NT2/D1 (cell line): ENCODE measurements at places on chromosomes 2 and 18.

DNA sequence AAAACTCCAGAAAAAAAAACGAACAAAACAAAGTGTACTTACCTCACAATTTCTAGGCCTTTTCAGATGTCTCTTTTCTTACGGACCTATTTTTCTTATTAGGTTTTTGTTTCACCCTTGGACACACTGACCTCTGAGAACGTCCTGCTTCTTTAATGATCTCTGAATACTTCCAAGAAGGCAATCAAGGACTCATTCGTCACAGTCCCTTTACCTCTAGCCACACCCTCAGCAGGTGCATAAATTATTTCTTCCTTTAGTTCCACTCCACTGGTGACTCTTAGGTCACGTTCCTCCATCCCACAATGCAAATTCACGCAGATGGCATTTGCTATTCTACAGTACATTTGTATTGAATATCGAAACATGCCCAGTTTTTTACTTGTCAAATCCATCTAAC, 21.9 kb downstream of the PELI1 start:
- DNase-seq, result no peak

- no peak for DNase-seq
Measured at GRCh38 chr2:166957686-166958085, 69.4 kb downstream of the XIRP2 start.

- no peak for DNase-seq
Measured at GRCh38 chr2:238428866-238429265, 2.1 kb downstream of the ASB1 start.

GRCh38 chr2:20612925-20613916, 37.7 kb downstream of the HS1BP3 start:
- no peak for DNase-seq

DNA sequence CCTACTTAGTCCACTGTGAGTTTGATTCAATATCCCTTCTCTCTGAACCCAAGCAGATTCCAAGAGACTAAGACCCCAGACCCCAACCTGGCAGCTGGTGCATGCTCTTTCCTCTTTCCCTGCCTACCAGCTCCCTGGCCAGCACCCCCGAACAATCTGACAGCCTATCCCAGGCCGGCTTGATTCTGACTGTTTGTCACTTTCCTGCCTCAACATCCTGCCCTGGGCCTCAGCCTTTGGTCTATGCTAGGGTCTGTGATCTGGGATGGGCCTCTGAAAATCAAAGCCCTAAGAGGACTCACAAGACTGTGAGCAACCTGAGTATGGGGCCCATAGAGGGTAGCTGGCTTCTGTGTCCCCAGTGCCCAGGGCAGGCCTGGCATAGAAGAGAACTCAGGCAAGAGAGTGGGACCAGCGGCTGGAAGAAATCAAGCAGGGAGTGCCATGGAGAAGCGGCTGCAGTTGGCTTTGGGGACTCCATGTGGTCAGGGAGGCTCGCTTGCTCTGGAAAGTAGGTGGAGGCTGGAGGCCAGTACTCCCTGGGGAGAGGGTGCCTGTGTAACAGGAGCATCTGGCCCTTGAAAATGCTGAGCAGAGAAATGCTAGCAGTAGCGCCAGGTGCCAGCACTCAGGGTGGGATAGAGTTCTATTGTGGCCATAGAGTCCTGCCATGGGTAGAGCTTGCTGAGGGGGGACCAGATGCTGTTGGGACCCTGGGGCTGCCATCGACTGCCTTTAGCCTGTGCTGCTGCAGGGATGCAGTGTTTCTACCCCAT, 343.9 kb downstream of the DYSF start:
- no peak for DNase-seq

GRCh38 chr2:230847883-230848388, 16.8 kb upstream of the ITM2C start:
- peak; percentile 89 for DNase-seq

DNA sequence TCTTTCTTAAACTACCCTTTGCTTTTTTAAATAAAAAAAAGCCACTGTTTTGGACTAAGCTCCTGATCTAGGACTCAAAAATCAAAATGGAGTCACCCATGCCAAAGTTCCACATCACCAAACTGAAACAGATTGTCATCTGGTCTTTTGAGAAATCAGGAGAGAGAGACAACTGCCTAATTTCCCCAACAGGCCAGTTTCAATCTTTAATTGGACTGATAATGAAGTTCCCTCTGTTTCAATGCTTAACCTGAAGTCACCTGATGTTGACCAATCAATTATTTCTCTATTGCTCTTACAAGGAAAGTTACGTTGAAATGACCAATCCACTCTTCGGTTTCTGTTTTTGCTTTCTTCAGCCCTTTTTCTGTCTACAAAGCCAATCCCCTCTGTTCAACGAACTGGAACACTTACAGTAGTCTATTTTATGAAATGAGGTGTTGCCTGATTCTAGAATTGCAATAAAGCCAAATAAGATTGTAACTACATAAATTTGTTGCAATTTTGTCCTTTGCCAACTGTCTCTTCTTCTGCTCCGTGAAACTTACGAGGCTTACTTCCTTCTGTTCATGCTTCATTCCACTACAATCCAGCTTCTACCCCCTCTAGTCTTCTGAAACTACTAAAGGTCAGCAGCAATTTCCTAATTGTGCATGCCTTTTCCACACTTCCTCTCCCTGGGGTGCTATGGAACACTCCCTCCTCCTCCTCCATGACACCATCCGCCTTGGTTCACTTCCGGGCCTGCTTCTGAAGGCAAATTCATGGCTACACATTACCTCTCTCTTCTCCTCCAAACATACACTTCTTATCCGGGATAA, 95.2 kb upstream of the CD302 start:
- no peak for DNase-seq

DNA sequence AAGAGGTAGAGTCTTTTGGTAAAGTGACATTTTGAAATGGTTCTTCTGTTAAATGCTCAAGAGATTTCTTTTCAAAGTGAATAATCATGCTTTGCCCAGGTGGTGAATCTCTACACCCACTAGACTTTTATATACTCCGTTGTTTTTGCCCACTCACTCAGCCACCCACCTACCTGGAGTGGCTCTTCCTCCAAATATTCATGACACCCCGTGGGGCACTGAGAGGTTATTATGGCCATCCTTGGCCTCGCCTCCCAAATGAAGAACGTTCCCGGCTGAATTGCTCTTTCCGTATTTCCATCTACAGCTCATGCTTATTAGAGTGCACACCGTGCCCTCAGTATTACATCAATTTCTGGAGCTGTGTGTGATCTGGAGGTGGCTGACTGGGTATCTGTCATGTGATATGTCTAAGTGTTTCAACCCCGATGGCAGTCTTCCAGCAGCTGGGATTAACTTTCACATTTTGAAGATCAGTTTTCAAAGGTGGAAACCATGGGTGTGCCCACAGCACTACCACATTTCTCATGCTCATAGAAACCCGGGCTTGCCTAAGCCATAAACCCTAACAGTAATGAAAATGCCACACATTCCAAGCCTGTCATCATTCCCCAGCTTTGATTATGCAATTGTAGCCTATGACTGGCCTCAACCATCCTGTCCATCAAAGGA, 406.6 kb upstream of the MMADHC start:
- DNase-seq, result no peak

GRCh38 chr18:49467019-49467563, 6.6 kb upstream of the DYM start:
- DNase-seq, result no peak
